ENCODE measurements at places on chromosomes 4 and X.

DNA sequence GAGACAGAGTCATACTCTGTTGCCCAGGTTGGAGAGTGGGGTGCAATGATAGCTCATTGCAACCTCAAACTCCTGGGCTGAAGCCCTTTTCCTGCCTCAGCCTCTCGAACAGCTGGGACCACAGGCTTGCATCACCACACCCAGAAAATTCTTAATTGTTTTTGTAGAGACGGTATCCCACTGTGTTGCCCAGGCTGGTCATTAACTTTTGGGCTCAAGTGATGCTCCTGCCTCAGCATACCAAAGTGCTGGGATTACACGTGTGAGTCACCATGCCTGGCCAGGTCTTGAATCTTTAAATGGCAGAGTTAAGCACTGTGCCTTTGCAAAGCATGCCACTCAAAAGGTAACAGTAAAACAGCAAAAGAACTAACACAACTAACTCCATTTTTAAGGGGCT is 28.6 kb upstream of the BBS12 start:
- DNase-seq = no peak

- DNase-seq = no peak
Measured at GRCh38 chr4:60344908-60345307, 855.2 kb upstream of the ADGRL3 start.

GRCh38 chrX:15930585-15930984 is 76.0 kb upstream of the AP1S2 start:
- DNase-seq = no peak

GRCh38 chr4:179165000-179165738 is 1722.9 kb upstream of the AGA start:
- no peak for DNase-seq

- no peak for DNase-seq
Measured at GRCh38 chr4:173130687-173131086, 37.9 kb upstream of the GALNT7 start.

DNA sequence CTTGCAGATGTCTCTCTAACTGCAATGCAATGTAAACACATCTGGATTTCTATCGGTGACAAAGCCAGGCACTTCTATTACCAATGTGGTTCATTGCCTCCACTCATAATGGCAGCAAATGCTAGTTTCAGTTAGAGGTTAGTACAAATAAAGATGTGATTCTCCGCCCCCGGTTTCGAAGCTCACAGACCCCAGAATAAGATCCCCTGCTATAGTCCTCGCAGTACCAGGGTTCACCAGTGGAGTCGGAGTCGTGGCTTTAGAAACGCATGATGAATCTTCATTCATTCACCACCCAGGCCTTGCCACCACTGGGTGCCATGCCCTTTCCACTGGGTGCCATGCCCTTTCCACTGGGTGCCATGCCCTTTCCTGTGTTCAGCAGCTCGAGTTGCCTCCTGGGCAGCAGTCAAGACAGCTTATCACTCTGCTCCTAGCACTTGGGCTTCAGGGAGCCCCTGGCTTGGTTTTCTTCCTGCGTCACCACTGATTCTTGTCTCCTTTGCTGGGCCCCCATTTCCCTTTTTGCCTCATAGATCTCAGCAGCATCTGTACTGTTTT is 3.5 kb upstream of the NAA10 start:
- no peak for DNase-seq

DNA sequence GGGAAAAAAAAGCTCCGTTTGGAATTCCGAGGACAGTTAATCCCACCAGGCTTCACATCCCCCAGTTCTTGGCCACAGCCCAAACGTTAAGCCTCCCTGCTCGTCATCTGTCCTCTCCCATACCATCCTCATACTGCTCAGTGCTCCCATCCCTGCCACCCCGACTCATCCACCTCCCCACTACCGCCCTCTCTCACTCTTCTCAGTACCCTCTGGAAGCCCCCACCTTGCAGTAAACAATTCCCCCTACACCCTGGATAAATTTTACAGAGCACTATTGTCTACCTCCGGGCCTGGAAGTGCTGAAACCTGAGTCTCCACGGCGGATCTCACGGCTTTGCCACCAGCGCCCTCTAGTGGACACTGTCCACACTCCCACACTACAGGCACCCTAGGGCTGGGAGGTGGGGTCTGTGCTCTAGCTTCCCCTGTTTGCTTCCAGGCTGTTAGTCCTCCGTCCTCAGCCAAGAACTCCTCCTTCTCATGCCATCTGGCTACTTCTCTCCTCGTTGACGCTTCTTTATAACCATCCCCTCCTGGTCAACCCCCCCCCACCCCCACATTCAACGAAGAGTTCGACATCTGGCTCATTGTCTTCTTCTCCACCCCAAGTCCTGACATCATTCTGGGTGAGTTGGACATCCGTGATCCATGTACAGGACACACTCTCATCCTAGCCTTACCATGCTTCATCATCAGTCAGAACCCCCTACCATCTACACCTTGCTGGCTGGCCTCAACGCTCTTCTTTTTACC is 54.5 kb downstream of the RTL9 start:
- peak; percentile 63 for DNase-seq

Measured in effector CD4-positive, alpha-beta T cell (primary cell).